NCI-H526 (cell line): ENCODE measurements at places on chromosomes 1 and 21.

DNA sequence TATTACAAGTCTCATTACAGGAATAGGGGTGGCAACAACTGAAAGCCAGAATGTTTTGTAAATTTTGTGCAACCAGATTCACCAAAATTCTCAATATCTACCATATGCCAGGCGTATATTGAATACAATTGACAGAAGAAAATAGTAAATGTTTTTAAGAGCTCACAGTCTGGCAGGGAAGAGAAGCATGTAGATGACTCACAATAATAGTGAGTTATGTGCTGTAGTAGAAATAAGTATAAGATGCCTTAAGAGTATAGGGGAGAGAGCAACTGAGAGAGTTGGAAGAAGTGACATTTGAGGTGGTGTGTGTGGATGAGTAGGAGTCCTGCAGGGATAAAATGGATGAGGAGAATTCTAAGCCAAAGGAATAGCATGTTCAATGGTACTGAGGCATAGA lies 170.5 kb upstream of the FGGY start:
- no peak for DNase-seq

GRCh38 chr1:41500378-41500777 lies 15.9 kb upstream of the EDN2 start:
- no peak for DNase-seq

DNA sequence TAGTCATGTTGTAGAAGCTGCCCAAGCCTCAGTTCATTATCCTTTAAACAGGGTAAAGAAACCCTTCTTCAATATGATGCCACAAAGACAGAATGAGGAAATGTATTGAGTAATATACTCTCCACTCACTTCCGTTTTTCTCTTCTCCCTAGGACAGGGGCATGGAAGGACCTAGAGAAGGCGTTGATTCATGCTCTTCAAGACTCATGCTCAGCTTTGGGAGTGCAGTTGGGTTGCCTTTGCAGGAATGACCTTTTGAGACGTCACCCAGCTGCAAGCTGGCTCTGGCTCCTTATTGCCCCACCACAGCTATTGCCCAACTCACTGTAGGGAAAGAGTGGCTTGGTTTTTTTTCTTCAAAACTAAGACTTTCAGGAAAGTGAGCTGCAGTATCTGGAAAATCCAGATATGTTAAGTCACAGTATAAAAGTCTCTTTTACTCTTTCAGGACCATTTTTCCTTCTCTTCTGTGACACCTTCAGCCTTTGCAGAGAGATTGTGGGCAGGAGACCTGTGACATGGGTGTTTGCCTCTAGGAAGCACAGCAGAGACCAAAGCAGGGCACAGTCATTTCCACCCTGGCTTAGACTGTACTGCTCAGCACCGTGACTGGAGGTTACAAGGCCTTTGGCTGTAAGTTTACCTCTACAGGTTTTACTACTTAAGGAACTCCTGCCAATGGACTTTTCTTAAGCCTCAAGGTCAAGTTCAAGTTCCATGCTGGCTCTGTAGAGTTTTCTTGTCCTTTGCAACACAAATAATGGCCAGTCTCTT lies 39.5 kb downstream of the XCL2 start:
- DNase-seq, result no peak

DNA sequence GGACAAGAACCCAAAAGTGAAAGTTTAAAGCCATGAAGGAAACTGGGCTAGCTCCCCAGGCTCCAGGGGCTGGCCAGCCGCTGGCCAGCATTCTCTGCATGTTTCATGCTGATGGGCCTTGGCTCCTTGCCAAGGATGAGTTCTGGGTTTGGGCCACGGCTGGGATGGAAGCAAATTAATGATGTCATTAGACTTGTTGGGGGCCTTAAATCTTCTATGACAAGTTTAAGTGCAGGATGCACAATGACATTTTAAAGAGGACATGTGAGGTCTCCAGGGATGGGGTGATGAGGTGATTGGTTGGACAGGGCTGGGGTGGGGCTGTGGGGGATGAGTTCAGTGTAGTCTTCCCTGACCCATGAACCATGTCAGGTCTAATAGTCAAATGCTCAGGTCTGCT lies 199.6 kb downstream of the TRABD2B start:
- DNase-seq, result no peak

DNA sequence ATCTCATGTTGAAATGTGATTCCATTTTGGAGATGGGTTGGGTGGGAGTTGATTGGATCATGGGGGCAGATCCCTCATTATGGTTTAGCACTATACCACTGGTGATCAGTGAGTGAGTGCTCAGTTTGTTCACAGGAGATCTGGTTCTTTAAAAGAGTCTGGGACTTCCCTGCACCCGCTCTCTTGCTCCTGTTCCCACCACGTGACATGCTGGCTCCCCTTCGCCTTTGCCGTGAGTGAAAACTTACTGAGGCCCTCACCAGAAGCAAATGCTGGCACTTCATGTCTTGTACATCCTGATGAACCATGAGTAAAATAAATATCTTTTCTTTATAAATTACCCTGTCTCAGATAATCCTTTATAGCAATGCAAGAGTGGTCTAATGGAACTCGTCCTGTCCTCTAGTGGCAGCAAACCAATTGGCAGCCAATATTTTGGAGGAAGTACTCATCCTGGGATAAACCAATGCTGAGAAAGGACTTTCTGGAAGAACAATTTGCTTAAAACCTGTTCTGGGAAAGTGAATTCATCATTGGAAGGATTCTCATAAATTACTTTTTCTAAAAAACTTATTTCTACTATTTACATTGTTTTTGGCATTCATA lies 27.8 kb upstream of the CYP4A11 start:
- no peak for DNase-seq

GRCh38 chr1:230796626-230797025 lies 49.4 kb downstream of the CAPN9 start:
- DNase-seq, result no peak

GRCh38 chr1:169106921-169107602 lies 572 bp downstream of the ATP1B1 start:
- DNase-seq, result peak; percentile 61

DNA sequence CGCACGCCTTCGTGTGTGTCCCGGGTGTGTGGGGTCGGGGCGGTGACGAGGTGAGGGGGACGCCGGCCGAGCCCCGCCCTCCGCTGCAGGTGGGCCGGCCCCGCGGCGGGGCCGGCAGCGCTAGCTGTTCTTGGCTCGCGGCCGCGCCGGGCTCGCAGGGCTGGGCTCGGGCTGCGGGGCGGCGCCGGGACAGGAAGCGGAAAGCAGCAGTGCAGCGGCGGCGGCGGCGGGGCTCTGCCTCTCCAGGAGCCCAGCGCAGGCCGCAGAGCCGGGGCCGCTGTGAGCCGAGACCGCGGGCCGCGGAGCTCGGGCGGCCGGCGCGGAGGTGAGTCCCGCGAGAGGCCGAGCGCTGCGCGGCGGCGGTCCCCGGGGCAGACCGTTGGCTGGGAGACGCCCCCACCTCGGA lies at the start of gene VANGL1:
VANGL1 (plus strand) TSS at position 209 of the 406 bp plus-strand sequence. CDS start 9,444 bp downstream, outside the sequence.
- peak; percentile 15 for DNase-seq

DNA sequence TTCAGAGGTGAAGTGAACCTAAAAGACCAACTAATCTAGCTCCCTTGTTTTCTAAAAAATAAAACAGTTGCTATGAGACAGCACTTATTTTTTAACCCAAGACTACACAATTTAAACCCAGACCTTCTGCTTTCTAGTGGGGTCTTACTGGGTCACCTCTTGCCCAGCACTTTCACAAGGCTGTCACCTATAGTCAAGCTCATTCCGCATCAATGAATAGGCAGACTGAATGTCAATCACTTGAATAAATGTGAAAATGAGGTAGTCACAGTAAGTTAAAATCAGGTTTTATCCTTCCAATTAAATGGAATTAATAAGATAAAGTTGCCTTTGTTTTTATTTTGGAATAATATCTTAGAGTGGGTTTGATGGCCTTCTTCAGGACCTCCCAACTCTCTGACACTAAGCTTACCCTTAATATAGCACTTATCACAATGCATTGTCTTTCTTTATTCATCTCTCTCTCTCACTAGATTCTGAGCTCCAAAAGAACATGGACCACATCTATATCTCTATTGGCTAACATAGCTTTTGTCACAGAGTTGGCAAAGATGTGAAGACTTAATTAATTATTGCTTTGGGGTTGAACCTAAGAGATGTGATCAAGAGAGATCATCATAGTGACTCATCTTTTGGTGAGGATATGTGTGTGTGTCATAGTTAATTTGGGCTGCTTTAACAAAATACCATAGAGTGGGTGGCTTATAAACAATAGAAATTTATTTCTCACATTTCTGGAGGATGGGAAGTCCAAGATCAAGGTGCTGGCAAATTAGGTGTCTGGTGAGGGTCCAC lies 248.7 kb upstream of the DAB1 start:
- no peak for DNase-seq

DNA sequence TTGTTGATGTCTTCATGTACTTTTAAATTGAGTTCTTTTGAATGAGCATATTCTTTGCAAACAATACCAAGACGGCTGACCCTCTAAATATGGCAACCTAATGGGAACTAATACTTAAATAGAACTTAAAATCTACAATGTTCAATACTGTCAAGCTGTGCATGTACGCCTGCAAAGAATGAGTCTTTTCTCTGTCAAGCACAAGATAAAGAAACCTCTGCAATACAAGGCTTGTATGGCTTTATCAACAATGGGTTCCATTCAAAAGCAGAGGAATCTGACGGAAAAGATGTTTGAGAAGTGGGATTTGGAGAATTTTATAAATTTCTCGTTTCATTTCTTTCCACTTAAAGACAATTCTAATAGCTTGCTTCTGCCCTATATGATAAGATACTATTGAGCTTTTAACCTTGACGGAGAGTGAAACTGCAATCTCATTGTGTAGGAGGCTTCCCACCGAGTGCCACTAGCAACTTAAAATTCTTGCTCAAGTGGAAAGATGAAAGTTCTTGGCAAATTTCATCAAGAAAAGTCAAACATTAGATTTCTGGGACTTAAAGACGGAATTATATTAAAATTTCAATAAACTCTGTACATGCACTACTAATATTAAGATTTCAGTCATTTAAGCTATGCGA lies 119.8 kb downstream of the RGS21 start:
- no peak for DNase-seq

DNA sequence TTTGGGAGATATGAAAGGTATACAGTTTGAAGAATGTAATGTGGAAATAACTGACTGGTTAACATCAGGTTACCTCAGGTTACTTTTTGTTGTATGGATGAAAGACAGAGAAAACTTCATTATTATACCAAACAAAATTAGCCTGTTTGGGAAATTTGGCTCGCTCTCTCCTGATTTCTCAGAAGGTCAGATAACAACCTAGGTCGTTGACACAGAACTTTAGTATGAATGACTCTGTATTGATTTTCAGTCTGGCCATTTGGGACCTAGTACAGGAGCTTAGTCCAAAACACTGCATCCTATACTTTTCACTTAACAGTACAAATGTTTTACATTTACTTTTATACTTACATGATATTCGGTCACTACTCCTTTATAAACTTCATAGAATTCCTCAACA lies 128.3 kb downstream of the ATP1B1 start:
- DNase-seq, result no peak

- no peak for DNase-seq
Observed at GRCh38 chr1:168266644-168267186, 14.0 kb upstream of the TBX19 start.

GRCh38 chr1:96355521-96355920 lies 366.1 kb upstream of the PTBP2 start:
- no peak for DNase-seq

GRCh38 chr1:119318466-119319309 lies 49.9 kb upstream of the HAO2 start:
- DNase-seq, result no peak

GRCh38 chr1:88191917-88192316 lies 492.2 kb upstream of the PKN2 start:
- no peak for DNase-seq

DNA sequence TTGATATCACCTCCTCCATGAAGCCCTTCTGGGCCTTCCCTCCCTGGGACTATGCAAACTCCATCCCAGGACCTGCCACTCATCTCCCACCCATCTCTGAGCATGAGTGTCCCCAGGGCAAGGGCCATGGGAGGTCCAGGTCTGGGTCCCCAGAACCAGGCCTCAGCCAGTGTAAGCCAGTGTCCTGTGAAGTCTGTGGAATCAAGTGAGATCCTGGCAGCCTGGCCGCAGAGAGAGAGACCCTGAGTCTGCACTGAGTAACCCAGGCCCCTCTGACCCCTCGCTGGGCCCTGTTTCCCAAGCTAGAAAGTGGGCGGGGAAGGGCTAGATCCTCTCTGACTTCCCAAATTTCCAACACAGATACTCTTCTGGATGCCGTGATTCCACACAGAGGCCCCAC lies 132.7 kb downstream of the DMRTB1 start:
- no peak for DNase-seq

DNA sequence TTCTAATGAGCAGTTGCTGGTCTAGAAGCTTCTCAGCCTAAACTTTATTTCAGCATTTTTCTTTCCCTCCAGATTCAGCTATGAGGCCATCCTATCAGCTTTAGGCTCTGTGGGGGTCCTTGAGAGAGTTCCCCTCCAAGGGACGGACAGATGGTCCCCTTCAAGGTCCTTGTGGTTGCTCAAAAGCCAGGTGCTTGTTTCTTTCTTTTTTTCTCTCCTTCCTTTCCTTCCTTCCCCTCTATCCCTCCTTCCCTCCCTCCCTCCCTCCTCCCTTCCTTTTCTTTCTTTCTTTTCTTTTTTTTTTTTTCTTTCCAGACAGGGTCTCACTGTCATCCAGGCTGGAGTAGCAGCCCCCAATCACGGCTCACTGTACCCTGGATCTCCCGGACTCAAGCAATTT lies 1.2 kb upstream of the IL6R start:
- DNase-seq, result no peak

DNA sequence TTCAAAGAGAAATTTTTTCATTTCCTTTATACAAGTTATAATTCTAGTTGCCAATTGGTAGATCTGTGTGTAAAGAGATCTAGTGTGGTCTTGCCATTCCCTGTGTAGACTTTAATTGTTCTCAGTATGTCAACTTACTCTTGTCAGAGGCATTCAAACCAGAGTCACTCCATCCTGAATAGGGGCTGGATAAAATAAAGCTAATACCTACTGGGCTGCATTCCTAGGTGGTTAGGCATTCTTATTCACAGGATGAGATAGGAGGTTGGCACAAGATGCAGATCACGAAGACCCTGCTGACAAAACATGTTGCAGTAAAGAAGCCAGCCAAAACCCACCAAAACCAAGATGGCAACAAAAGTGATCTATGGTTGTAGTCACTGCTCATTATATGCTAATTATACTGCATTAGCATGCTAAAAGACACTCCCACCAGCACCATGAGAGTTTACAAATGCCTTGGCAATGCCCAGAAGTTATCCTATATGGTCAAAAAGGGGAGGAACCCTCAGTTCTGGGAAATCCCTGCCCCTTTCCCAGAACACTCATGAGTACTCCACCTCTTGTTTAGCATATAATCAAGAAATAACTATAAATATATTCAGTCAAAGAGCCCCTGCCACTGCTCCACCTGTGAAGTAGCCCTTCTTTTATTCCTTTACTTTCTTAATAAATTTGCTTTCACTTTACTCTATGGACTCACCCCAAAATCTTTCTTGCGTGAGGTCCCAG lies 74.0 kb upstream of the ADAMTS5 start:
- DNase-seq, result no peak
